Fibroblast of skin of scalp (primary cell): ENCODE measurements at places on chromosomes 13 and 19.
A peak's percentile ranks its signal among the peaks of the same experiment; 100 is the strongest.

- DNase-seq: no peak
Measured at GRCh38 chr19:16133818-16134217, 9.7 kb upstream of the HSH2D start.

DNA sequence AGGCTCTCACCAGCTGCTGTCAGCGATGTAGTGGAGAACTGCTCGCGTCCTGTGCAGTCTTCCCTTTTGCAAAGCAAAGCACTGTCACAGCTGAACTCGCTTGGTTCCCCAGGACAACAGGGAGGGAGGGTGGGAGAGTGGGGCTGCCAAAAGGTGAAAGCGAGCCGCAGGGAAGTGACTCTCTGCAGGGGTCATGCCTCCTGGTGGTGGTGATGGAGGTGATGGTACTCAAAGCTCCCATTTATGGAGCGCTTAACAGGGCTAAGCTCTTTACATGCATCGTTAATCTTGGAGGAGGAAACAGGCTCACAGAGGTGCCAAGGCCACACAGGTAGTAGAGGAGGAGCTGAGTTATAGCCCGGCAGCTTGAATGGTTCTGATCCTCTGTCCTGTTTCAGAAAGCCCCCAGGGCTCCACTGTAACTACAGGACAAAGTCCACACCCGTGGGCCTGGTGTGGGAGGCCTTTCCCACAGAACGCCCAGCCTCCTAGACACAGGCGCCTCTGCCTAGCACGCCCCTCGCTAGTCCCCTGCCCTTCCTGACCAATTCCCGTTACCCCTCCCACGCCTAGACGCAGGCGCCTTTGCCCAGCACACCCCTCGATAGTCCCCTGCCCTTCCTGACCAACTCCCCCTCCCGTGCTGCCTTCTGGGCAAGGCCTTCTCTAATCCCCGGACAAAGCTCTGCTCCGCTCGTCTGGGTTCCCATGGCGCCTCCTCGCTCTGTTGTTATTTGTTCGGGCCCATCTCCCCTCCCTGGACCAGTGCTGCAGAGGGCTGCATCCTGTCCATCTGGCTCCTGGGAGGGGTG lies 10.7 kb downstream of the PPP1R37 start:
- no peak for DNase-seq

DNA sequence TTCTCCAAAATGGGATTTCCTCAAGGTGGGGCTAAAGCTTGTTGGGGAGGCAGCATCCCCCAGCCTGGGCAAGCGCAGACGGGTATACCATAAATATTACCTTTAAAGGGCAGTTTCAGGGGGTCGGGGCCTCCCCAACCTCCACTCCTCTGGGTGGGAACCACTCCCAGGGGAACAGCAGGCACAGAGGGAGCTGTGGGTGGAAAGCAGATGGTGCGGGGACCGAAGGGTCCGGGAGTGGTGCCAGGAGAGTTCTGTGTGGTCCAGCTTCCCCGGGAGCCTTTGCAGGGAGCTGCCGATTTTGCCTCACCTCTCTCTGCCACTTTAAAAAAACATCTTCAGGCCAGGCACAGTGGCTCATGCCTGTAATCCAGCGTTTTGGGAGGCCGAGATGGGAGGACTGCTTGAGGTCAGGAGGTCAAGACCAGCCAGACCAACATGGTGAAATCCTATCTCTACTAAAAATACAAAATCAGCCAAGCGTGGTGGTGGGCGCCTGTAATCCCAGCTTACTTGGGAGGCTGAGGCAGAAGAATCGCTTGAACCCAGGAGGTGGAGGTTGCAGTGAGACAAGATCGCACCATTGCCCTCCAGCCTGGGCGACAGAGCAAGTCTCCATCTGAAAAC lies 5.5 kb downstream of the MAST3 start:
- no peak for DNase-seq

DNA sequence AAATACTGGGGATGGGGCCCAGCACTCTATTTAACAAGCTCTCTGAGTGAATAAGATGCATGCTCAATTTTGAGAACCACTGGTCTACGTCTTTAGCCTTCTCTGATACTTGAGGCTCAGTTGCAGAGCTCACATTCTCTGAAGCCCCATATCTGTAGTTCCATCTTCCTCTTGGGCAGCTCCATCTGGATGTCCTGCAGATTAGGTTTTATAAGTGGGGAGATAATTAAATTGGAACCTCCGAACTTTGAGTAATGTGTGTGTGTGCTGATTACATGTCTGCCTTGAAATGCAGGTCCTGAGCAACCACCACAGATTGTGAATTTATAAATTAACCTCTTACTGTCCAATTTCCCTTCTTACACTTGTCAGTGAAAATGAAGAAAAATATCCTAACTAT lies 7.2 kb upstream of the RASL11A start:
- DNase-seq: no peak

DNA sequence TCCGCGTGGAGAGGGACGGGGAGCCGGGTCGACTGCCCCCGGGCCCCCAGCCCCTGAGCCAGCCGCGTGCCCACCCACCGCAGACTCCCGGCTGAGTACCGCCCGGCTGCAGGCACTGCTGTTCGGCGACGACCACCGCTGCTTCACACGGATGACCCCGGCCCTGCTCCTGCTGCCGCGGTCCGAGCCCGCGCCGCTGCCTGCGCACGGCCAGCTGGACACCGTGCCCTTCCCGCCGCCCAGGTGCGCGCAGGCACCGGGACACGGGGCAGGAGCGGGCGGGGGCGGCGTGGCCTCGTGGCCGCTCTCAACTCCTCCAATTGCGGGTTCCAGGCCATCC lies 1.6 kb downstream of the AMH start:
- DNase-seq: no peak

DNA sequence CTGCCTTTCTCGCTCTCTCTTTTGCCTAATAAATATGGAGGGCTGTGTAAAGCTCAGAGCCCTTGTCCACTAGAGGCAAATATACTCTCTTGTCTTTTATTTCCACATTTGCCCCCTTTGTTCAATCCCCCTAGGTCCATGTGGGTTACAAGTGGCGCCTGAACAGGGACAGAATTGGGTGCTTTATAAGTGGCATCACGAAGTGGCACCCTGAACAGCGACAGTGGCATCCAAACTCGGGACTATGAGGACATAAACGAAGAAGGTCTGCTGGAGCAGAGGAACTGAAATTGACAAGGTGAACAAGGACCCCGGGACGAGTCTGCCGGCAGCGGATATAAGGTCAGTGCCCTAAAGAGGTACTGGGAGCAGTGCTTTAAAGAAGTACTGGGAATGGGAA lies 4.3 kb upstream of the ZNF610 start:
- peak; percentile 3 for DNase-seq

DNA sequence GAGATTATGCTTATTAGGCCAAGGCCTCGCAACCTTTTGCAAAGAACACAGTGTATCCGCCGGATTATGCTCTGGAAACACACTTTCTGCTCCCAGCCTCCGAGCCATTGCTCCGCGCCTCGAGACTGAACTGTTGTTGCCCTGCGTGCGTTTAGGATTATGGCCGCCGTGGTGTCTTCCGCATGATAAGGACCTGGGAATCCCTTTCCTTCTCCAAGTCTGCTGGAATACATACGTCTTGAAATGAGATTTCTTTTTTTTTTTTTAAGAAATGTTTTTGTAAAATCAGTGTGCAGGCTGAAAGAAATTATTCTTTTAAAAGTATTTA lies 89.8 kb upstream of the SOX1 start:
- DNase-seq: no peak

- no peak for DNase-seq
Measured at GRCh38 chr19:18168673-18169381, 4.8 kb upstream of the IFI30 start.

GRCh38 chr19:35132254-35132653 lies 2.6 kb downstream of the LGI4 start:
- DNase-seq: no peak

- no peak for DNase-seq
Measured at GRCh38 chr19:57105976-57106721, 13.6 kb upstream of the USP29 start.

- peak; percentile 78 for DNase-seq
Measured at GRCh38 chr19:18112989-18113478, 15.5 kb downstream of the MAST3 start.

- DNase-seq: no peak
Measured at GRCh38 chr13:110265341-110265681, 41.6 kb downstream of the COL4A1 start.

- peak; percentile 59 for DNase-seq
Measured at GRCh38 chr19:10699650-10700335, 1.4 kb upstream of the QTRT1 start.

GRCh38 chr19:36079389-36079945 lies 24.8 kb downstream of the WDR62 start:
- DNase-seq: no peak
